GM23338 (cell line): ENCODE measurements at places on chromosomes 3 and 15.

DNA sequence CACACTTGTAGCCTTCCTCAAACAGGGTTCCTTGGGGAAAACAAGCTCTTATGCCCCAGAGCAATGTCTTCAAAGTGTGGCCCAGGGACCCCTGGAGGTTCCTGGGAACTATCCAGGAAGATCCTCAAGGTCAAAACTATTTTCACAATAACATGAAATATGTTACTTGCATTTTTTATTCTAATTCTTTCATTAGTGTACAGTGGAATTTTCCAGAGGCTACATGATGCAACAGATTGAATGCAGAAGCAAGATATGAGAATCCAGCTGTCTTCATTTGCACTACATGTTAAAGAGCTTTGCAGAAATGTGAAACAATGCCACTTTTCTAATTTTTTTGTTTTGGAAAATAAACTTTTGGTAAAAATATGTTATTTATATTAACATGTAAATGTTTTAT is 190.9 kb downstream of the SLC9A9 start:
- H3K36me3 ChIP-seq: no peaks in the 10 kb centered on the region
- DNase-seq: no peak
- H3K4me1 ChIP-seq: peaks cover 27% of the 10 kb centered on the region

DNA sequence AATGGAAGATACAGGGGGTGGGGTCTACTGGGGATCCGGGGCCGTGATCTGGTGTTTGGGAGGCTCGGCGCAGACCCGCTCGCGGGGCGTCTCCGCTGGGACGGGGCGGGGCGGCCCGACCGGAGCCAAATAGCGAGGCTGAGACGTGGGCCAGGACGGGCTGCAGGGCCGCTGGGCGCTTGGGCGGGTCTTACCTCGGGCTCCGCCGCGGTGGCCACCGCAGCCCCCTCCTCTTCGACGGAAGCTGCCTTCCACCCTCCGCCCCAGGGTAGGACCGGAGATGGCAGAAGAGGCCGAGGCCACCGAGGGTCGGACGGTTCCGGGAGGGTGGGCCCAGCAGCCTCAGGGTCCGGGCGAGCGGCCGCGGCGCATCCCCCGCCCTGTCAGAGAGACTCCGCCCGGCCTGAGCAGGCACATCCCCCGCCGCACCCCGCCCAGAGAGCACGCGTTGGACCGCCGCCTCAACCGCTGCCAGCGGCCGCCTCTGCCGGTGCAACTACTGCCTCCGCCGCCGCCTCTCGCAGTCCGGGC is 399 bp downstream of the MYO9A start:
- peaks cover 12% of the 10 kb centered on the region; the same call in 1 of the 2 replicates for H3K4me1 ChIP-seq
- no peaks in the 10 kb centered on the region for H3K36me3 ChIP-seq
- no peaks in the 10 kb centered on the region for H3K27me3 ChIP-seq
- DNase-seq: peak; percentile 88

- no peaks in the 10 kb centered on the region for H3K27me3 ChIP-seq
- no peaks in the 10 kb centered on the region for H3K4me1 ChIP-seq
- H3K36me3 ChIP-seq: no peaks in the 10 kb centered on the region
- H3K27ac ChIP-seq: no peak overlapping the region
Measured at GRCh38 chr3:20669675-20670074, 483.7 kb upstream of the SGO1 start.

GRCh38 chr3:18740631-18741583 is 315.8 kb upstream of the SATB1 start:
- H3K4me1 ChIP-seq: no peaks in the 10 kb centered on the region
- no peaks in the 10 kb centered on the region for H3K27me3 ChIP-seq
- DNase-seq: no peak
- H3K4me3 ChIP-seq: no peak overlapping the region
- H3K36me3 ChIP-seq: no peaks in the 10 kb centered on the region
- no peak overlapping the region for H3K27ac ChIP-seq

DNA sequence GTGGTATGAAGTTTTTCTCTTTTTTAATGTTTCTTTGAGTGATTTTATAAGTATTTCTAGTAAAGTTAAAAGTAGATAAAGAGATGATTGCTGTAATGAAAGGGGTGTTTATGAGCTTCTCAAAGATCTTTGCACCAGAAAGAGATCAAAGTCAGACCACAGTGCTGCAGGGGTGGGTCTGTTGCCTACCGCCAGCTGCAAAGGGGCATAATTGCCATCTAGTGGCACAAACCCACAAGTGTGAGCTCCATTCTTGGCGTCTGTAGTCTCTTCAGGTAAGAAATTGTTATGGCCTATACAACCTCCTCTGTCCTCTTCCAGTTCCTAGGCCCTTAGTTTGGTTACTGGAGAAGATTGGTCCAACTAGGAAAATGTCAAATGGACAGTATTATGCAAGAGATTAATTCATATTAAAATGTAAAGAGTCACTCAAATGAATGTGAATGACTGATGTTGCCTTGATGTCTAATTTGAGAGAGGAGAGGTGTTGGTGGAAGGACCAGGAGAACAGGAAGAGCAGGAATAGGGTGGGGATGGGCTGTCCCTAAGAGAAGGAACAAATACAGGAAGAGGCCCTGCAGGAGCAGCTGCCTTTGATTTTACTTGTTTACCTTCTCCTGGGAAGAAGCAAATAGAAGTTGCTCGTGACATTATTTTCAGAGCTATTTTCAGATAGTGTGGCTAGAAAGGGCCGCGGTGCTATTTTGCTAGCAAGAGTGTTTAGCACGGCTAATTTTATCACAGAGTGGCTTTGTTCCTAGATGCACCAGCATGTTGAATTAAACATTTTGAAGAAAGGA is 53.0 kb upstream of the GSK3B start:
- peaks cover 13% of the 10 kb centered on the region for H3K4me1 ChIP-seq
- no peak overlapping the region for H3K27ac ChIP-seq
- no peaks in the 10 kb centered on the region for H3K36me3 ChIP-seq
- peak; percentile 65 for DNase-seq
- no peak overlapping the region for H3K4me3 ChIP-seq
- H3K27me3 ChIP-seq: no peaks in the 10 kb centered on the region

DNA sequence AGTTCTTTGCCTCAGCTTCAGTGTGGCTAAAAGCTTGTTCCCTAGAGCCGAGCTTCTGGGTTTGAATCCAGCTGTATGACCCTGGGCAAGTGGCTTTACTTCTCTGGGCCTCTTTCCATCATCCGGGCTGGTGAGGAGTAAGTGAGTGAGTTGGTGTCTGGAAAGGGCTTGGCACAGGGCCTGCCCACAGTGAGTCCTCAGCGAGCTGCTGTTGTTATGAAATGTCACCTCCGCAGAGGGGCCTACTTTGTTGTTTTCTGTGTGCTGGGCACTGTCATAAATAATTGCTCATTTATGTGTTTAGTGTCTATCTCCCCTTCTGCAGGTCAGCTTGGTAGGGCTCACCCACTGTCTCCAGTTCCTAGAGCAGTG is 31.7 kb downstream of the SLC6A6 start:
- peaks cover 7% of the 10 kb centered on the region; the same call in 1 of the 2 replicates for H3K4me1 ChIP-seq
- H3K4me3 ChIP-seq: no peak overlapping the region
- no peak for DNase-seq
- H3K27ac ChIP-seq: no peak overlapping the region
- H3K27me3 ChIP-seq: no peaks in the 10 kb centered on the region

- H3K4me3 ChIP-seq: no peak overlapping the region
- DNase-seq: no peak
- H3K27ac ChIP-seq: no peak overlapping the region
- H3K4me1 ChIP-seq: no peaks in the 10 kb centered on the region
- no peaks in the 10 kb centered on the region for H3K27me3 ChIP-seq
Measured at GRCh38 chr3:195757438-195757770, 36.6 kb downstream of the MUC20 start.

- peaks cover 27% of the 10 kb centered on the region for H3K4me1 ChIP-seq
- no peaks in the 10 kb centered on the region for H3K36me3 ChIP-seq
- no peaks in the 10 kb centered on the region for H3K27me3 ChIP-seq
- DNase-seq: peak; percentile 37
Measured at GRCh38 chr3:192186045-192186444, 541.3 kb downstream of the FGF12 start.

DNA sequence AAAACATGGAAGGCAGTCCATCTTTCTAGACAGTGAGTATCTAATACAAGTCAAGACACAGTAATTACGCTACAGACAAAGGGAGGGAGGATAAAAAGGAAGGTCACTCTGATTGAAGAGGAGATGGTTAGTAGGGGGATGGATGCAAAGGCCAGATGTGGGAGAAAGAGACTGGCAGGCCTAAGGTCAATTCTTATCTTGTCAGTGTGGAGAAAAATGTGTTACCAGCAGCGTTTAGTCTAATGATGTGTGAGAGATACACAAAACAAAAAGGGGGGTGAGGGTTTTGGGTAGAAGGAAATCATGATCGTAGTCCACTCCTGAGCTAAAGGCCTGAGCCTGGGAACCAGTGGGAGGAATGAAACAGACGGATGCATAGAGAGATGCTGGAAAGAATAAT is 46.7 kb downstream of the RFTN1 start:
- H3K27me3 ChIP-seq: no peaks in the 10 kb centered on the region
- H3K4me3 ChIP-seq: no peak overlapping the region
- no peaks in the 10 kb centered on the region for H3K36me3 ChIP-seq
- H3K27ac ChIP-seq: no peak overlapping the region
- peaks cover 11% of the 10 kb centered on the region for H3K4me1 ChIP-seq
- DNase-seq: no peak

DNA sequence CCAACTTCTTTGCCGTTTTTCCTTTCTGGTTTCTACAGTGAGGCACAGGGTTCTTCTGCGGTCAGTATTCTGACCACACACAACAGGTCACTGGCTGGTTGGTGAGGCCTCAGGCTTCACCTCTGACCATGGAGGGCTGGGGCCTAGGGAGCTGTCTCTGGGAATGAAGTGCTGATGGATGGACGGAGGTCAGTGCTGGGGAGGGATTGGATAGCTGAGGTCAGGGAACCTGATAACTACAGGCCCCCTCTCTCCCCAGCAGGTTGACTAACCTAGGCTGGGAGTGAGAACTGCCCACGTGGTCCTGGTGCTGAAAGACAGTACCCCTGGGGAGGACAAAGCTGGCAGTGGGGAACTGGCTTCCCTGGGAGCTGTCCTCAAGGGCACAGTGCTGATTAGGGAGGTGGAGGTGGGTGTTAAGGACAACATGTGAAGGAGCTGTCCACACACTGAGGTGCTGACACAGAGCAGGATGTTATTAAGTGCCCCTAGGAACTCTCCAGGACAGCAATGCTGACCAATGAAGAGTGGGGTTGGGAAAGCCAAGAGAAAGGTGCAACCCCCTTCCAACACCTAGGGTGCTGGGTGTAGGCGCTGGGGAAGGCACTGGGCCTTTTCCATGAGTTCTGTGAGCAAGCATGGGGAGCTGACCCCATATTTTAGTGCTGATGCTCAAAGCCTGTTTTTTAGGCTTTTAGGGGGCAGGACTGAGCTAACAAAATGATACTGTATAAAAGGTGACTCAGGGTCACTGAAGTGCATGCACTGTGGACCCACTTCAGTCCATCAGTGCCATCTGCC is 45.2 kb downstream of the ATP2B2 start:
- peak; percentile 98 for DNase-seq
- H3K4me1 ChIP-seq: peaks cover 8% of the 10 kb centered on the region
- no peak overlapping the region for H3K4me3 ChIP-seq
- H3K27me3 ChIP-seq: no peaks in the 10 kb centered on the region
- no peak overlapping the region for H3K27ac ChIP-seq

- peak overlapping the region; percentile 46; the same call in 1 of the 2 replicates for H3K27ac ChIP-seq
- no peaks in the 10 kb centered on the region for H3K27me3 ChIP-seq
- H3K4me1 ChIP-seq: peaks cover 24% of the 10 kb centered on the region
- no peak for DNase-seq
- no peaks in the 10 kb centered on the region for H3K36me3 ChIP-seq
- no peak overlapping the region for H3K4me3 ChIP-seq
Measured at GRCh38 chr3:29695643-29696198, 414.9 kb downstream of the RBMS3 start.

DNA sequence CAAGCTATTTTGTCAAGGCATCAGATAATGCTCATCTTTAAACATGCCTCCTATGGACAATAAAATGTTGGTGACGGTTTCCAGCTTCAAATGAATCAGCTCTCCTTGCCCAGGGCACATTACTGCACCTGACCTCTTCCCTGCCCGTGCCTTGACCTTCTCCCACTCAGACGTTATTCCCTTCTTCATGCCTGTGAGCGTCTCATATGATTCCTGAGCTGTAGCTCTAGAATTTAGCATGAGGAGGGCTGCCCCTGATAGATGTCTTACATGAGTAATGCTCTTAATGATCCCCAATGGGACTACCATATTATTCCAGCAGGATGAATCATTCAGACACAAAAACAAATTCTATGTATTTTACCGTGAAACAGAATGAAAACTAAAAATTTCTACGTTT is 762.7 kb downstream of the ROBO1 start:
- H3K27ac ChIP-seq: no peak overlapping the region
- H3K27me3 ChIP-seq: no peaks in the 10 kb centered on the region
- no peak overlapping the region for H3K4me3 ChIP-seq
- DNase-seq: no peak
- H3K4me1 ChIP-seq: peaks cover 17% of the 10 kb centered on the region
- H3K36me3 ChIP-seq: no peaks in the 10 kb centered on the region

DNA sequence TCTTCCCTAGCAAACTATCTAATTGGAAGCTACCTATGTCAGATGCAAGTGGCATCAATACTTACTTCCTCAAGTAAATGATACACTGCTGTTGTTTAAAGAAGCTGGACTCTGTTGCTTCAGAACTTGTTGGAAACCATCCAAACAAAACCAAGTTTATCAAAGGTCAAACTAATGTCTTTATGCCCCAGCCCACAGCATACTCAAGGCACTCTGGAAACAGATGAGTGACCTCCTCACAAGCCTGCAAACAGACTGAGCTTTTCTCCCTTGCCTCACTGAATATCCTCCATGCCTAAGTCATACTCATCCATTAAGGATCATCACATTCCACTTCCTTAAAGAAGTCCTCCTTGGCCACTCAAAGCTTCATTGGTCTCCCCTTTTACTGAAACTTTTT is 107.4 kb upstream of the ACP3 start:
- H3K27me3 ChIP-seq: peaks cover 78% of the 10 kb centered on the region
- H3K36me3 ChIP-seq: no peaks in the 10 kb centered on the region
- DNase-seq: no peak
- no peak overlapping the region for H3K4me3 ChIP-seq
- no peak overlapping the region for H3K27ac ChIP-seq
- peaks cover 13% of the 10 kb centered on the region; the same call in 1 of the 2 replicates for H3K4me1 ChIP-seq

GRCh38 chr3:101077361-101078011 is 84.3 kb upstream of the ABI3BP start:
- no peaks in the 10 kb centered on the region for H3K27me3 ChIP-seq
- no peaks in the 10 kb centered on the region for H3K4me1 ChIP-seq
- no peak overlapping the region for H3K27ac ChIP-seq
- DNase-seq: no peak
- H3K36me3 ChIP-seq: no peaks in the 10 kb centered on the region

DNA sequence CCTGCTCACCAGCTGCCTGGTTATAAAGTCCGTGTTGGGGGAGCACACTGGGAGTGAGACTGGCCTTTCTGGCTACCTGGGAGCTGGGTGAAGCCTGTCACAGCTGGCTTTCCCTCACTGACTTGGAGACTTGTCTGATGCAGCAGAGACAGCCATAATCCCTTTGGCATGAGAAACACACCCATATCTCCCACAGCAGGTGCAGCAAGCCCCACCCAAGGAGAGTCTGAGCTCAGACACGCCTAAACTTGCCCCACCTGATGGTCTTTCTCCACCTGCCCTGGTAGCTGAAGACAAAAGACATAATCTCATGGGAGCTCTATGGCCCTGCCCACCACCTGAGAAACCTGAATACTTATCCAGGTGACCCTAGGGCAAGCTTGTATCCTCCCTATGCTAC is 54.8 kb downstream of the NMD3 start:
- H3K36me3 ChIP-seq: peaks cover 10% of the 10 kb centered on the region
- H3K27ac ChIP-seq: no peak overlapping the region
- peaks cover 3% of the 10 kb centered on the region; the same call in 1 of the 2 replicates for H3K4me1 ChIP-seq
- H3K27me3 ChIP-seq: no peaks in the 10 kb centered on the region
- no peak for DNase-seq
